Right lobe of liver (tissue), 6 donors: ENCODE measurements at places on chromosomes 13 and 19. TPM values are rescaled to one million over a fixed set of nuclear protein-coding genes. Genes with fewer than 3 reads are reported as not detected.
A peak's percentile ranks its signal among the peaks of the same experiment; 100 is the strongest.

Gene SHC2
- 54.3 TPM for total RNA-seq

- no peak for DNase-seq
These were observed 162.1 kb upstream of the TMTC4 start for GRCh38 chr13:100836711-100837110.

GRCh38 chr13:79806821-79807220 is 325.9 kb downstream of the NDFIP2 start:
- DNase-seq, result no peak

GRCh38 chr13:105904034-105904742 is 631.3 kb downstream of the EFNB2 start:
- DNase-seq, result no peak

DNA sequence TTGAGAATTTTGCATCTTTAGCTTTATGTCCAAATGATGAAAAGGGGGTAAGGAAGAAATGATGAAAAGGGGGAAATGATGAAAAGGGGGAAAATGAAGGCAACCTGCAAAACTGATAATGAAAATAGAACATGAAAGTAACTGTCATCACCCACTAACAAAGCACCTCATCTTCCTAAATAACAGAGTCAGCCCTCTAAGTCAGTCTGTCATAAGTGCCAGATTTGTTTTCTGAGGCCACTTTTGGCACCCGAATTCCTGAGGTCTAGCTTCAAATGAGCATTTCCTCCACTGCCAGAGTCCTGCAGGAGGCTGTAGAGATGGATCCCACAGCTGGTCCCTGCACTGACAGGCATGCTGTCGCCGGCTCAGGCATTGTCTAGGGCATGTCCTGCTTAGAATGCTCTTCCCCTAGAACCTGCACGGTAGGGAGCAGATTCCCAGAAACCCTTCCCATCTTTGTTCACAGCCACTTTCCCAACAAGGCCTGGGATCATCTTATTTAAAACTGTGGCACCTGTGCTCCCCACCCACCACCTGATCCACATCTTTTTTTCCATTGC is 25.3 kb downstream of the RAP2A start:
- DNase-seq, result no peak

GRCh38 chr13:113537909-113538688 is 46.5 kb upstream of the TFDP1 start:
- DNase-seq, result no peak

Gene SBK3
- total RNA-seq, result 0.56 TPM

Gene METTL21C
- total RNA-seq, result not detected

Gene CEACAM8
- not detected for total RNA-seq

Gene NUDT19
- total RNA-seq, result 4.1 TPM

Gene RUVBL2
- 22.8 TPM for total RNA-seq

DNA sequence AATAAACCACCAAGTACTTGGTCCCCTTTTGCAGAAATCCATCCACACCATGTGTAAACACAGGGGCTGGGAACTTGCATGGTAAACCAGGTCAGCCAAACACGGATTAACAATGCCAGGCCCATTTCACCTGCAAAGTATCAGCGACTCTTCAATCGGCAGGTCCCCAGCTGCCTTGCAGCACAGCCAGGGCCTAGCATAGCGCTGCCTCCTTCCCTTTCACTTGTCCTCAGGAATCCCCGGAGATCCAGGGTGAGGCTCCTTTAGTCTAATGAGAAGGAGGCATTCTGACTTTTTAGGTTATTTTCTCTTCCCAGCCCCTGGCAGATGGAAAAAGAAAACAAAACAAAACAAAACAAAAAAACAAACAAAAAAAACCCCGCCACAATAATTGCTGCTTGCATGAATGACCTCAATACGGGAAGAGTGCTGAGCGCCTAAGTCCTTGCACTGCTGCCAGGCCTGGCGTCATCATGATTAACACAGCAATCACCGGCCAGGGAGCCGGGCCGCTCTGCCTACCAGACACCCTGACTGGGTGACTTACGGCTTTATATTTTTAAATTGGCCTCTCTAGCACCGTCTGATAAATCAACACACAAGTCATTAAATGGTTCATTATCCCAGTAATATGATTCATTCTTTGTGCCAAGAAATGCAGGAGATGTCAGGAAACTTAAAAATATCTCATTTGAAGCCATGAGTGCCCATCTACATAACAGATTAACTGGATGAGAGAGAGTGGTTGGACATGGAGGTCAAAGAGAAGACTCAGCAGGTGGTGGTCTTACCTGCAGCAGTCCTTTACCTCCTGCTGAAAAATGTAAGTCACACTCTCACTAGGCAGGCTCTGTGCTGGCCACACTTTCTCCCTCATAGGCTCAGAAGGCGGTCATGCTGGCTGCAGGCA is 692.7 kb downstream of the UQCRFS1 start:
- DNase-seq, result peak; percentile 86

Gene ELAVL3
- total RNA-seq, result not detected

DNA sequence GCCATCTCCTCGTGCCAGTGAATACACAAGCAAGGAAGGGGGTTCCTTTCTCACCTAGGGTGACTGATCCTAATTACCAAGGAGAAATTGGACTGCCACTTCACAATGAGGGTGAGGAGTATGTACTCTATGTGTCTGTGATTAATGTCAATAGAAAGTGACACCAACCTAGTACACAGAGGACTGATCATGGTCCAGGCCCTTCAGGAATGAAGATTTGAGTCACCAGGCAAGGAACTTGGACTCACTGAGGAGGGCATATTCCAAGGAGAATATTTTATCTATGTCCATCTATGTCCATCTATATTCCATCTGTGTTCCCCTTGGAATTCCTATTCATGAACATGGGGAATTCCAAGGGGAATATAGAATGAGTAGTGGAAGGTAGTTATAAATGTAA is 9.2 kb upstream of the ALOX5AP start:
- DNase-seq, result no peak

- DNase-seq, result no peak
These were observed 96.5 kb downstream of the KL start for GRCh38 chr13:33112766-33113165.

DNA sequence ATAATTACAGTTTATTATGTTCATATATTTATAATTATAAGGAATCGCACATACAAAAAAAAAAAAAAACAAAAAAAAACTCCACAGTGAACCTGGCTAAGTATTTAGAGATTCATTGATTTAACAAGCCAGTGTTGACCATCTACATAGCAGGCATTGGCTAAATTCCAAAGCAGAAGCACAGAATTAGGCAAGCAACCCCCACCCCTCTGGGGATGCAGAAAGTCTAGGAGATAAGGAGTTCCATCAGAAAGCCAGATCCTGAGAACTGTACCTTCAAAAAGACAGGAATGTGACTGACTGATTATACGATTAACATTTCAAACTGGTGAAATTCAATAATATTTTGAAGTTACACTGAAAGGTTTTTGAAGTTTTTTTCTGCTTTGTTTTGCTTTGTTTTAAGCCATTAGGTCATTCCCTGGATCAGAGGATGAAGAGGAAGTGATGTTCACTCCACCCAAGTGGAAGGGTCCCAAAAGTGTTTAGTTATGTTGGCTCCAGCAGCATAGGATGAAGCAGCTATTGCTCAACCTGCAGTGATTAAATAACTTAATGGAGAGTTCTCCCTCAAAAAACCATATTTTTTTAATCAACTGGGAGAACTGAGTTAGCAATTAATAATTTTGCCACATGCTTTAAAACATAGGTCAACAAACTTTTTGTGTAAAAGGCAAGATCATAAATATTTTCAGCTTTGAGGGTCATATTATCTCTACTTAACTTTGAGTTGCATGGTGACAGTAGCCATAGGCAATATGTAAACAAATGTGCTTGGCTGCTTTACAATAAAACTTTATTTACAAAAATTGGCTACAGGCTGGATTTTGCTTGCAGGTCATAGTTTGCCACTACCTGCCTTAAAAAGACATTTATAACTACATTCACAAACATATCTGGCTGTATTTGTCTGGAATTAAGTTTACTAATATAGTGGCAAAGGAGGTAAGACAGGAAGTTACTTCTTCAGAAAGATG is 49.6 kb downstream of the DOCK9 start:
- DNase-seq, result no peak

- DNase-seq, result no peak
These were observed 83.1 kb upstream of the OXGR1 start for GRCh38 chr13:97077341-97077740.

DNA sequence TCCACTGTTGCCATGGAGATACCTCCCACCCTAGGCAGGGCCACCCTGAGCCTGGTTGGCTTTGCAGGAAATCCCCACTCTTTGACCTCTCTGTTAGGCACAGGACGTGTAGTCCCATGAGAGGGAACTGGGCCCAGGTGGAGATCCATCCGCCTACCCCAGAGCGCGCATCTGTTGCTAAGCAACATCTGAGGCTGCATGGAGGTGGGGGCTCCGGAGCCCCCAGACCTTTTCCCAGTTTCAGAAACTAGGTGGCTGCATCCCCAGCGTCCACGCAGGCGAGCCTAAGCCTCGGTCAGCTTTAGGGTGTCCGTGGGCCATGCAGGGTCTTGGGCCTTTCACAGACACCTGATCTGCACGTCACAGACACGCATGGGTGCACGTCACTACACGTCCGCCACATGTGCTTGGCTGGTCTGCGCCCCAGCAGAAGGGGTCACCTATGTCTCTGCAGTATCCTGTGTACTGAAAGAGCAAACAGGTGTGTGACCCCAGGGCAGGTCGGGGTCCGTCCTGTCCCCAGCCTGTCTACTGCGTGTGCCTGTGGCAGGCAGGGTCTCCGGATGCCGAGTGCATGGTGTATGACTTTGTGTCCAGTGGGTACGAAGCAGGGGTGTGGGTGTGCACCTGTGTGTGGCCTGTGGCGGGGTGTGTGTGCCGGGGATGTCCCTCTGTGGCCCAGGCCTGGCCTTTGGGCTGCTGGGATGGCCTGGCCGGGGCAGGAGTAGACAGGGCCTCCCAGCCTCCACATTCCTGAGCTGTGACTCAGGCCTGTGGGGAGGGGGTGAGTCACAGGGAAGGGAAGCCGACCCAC is 4.1 kb upstream of the CIRBP start:
- DNase-seq, result peak; percentile 82

DNA sequence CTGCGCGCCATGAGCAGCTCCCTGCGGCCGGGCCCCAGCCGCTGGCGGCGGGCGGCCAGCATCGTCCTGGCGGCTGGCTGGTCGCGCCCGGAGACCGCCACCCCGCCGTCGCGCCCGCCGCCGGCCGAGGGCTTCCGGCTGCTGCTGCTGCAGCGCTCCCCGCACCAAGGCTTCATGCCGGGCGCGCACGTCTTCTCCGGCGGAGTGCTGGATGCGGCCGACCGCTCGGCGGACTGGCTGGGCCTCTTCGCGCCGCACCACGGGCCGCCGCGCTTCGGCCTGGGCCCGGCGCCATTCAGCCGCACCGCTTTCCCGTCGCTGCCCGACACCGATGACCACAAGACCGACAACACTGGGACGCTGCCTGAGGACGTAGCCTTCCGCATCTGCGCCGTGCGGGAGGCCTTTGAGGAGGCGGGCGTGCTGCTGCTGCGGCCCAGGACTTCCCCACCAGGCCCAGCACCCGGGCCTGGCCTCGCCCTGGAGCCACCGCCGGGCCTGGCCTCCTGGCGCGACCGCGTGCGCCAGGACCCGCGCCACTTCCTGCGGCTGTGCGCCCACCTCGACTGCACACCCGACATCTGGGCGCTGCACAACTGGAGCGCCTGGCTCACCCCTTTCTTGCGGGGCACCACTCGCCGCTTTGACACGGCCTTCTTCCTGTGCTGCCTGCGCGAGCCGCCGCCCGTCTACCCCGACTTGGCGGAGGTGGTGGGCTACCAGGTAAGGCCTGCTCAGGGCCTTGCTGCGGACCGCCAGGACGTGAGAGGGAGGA is 518 bp downstream of the NUDT19 start:
- DNase-seq, result peak; percentile 63

Gene DPF1
- not detected for total RNA-seq

DNA sequence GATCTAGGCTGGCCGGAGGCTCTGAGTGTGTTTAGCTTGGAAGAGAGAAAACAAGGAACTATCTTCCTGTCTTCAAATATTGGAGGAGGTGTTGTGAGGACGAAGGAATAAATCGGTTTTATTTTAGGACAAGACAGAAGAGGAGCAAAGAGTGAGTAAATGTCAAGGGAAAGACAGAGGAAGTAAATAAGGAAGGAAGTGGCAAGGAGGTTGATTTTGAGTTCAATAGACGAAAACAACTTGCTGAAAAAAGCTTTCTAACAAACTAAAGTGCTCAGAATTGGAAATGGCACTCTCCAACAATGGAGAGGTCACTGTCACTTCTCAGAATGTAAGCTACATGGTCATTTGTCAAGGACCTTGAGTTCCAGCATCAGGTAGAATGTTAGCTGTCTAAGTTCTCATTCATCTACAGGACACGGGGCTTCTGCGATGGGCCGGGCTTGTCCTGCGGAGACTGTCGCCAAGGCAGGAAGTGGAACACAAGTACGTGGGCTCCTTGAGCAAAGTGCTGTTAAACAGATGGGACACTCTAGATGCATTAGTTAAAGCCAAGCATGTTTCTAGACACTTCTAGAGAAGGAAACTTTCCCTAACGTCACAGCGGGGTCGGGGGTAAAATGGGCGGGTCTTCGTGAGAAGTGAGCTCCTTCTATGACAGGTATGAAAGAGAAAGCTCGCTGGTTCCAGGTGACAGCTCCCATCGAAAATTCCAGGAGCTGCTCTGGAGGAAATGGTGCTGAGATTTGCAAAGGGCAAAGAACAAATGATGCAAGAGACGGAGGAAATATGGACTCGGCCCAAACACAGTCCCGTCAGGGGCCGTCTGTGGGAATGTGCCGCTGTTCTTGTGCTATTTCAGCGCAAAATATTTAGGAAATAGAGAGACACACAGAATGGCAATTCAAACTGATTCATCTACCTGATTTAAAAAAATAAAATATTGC is 103.9 kb upstream of the UBL3 start:
- DNase-seq, result peak; percentile 39

DNA sequence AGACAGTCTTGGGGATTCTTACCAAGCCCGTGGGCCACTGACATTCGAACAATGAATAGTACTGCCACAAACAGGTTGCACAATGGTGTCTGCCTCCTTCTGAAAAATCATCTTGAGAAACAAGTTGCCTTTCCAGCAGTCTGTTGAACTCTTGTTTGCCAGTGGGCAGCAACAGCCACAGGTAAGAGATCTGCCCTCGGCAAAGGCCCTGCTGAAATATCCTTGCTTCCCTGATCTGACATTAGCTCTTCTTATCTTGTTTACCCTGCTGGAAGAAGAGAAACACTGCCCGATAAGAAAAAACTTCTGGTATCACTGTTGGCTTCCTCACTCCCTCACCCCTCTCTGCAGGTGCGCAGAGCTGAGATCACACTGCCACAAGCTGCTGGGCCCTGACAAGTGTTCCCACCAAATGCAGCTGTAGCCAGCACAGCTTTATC is 2.0 kb downstream of the DOCK9 start:
- no peak for DNase-seq

DNA sequence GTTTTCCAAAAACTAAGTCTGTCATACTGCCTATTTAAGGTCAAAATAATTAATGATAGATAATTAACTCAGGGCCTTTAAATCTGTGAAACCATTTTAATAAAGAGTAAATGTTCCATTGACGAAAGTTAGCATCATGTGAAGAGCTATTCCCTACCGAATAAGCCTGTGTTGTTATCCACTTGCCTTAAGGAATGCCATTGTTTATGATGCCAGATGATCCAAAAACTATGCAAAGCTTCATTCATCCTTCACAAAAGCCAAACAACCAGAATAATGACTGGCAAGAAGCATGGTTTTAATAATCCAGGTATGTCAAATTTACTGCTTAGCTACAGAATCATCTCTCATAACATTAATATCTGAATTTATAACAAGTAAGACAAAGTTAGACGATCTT is 6.5 kb upstream of the GPC6 start:
- DNase-seq, result no peak

Gene ARHGAP45
- 7.4 TPM for total RNA-seq
